ENCODE measurements at places on chromosomes 7 and 10.

GRCh38 chr10:20858292-20859124, 38.6 kb downstream of the NEBL start:
- no peak for DNase-seq

- DNase-seq: no peak
Observed at GRCh38 chr7:118324790-118325449, 100.4 kb downstream of the ANKRD7 start.

GRCh38 chr7:104791080-104791479, 222.9 kb upstream of the KMT2E start:
- no peak for DNase-seq

DNA sequence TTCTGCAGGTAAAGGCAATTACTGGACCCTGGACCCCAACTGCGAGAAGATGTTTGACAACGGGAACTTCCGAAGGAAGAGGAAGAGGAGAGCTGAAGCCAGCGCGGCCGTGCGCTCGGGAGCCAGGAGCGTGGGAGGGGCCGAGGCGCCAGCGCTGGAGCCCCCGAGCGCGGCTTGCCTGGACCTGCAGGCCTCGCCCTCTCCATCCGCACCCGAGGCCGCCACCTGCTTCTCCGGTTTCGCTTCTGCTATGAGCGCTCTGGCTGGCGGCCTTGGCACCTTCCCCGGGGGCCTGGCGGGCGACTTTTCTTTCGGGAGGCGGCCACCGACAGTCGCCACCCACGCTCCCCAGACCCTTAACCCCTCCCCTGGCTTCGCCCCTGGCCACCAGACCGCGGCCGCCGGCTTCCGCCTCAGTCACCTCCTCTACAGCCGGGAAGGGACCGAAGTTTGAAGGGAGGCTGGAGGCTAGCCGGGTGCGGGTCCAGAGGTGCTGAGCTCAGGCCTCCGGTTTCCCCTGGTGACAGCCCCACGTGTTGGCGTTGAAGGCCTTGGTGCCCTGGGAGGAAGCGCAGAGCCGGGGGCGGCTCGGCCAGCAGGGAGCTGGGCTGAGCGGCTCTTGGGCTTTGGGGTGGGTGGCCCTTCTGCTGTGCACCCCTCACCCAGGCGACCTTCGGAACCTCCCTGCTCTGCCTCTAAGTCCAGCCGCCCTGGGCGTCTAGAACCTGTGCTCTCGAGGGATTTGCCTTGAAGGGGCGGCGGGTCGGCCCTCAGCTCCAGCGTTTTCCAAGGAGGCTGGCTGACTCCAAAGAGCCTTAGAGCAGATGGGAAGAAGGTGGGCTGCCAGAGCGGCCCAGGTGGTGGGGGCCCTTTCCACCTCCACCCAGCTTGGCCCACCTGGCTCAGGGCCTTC, 1.8 kb downstream of the FOXI2 start:
- no peak for DNase-seq

DNA sequence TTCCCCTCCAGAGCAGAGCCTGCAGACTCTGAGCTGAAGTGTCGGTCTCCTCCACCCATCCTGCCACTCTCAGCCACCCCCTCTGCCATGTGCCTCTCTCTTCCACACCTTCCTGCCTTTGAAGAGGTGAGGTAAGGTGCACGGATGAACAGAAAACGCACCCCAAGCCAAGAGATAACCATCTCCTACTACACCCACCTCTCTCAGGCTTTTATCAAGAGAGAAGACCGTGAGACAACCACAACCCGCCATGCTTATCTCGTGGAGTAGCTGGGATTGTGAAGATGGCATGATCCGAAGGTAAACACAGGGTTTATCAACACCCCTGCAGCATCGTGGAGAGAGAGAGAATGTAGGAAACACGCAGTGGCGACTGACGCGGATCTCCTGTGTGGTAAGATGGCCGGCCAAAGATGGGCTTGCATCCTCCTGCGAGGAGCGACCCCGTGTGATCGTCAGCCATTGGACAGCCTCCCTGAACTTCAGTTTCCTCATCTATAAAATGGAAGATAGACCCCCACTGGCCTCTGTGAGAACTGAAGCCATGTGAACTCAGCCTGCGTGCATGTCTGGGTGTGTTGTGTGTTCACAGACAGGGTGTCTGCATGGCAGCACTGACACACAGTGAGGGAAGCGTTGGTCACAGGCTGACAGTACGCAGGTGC, 219.0 kb downstream of the DIP2C start:
- no peak for DNase-seq

GRCh38 chr7:149375234-149376008, 85.4 kb downstream of the ZNF777 start:
- DNase-seq: no peak

DNA sequence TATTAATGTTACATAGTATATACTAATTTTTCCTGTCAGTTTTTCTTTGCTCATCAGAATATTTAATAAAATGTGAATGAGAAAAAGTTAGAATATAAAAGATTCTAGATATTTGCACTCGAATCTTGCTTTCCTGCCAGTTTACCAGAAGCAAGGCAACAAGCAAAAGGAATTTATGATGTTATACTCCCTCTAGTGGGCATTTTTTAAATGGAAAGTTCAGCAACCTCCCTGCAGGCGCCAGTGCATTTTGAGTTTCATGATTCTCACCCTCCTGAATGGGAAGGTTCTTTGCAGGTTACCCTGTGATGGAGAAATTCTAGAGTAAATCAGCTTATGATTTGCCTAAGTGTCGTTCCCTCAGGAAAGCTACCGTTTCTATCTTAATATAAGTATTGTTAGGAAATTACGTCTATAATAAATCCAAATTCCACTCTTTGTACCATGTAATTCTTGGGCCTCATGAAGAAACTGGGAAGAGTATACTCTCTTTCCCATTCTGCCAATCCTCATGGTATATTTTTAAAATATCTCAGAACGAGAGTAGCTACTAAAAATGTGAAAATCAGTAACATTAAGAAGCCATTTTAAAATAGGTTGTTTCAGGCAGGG, 350.0 kb downstream of the CRPPA start:
- DNase-seq: no peak

DNA sequence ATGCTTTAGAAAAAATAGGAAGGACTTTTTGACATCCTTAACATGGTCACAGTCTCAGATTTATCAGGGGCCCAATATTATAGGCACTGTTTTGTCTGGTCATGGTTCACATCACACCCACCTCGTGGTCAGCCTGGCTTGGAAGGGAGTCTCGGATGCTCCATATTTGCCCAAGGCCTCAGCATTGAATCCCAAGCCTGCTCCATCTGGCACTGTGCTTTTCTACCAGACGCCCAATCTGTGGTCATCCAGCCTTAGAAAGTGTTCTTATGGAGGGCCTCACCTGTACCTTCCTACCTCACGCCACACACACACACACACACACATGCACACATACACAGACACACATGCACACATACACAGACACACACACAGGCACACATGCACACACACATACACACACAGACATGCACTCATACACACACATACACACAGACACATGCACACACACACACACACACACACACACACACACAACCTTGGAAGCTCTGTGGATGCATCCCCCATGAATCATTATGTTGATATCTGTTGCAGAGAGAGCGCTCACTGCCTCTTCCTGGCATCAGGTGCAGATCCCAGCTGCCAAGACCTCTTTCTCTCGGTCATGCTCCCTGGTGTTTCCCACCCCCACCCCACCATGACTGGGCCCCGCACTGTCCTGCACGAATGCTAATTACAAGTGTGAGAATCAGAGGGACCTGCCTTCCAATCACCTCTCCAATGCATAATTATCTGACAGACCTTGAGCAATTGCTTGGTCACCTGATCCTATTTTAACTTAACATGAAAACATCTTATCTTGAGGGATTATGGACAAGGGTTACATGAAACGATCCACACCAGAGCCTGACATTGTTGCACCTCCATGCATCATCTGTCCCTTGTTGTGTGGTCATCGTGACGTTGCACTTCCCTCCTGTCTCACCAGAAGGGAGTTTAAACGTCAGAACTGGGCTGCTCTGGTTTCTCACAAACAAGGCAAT, 122.7 kb upstream of the TMEM72 start:
- no peak for DNase-seq

GRCh38 chr7:53988376-53988775, 553.8 kb upstream of the VSTM2A start:
- DNase-seq: no peak

GRCh38 chr10:102773320-102773719, 29.6 kb downstream of the WBP1L start:
- DNase-seq: no peak

DNA sequence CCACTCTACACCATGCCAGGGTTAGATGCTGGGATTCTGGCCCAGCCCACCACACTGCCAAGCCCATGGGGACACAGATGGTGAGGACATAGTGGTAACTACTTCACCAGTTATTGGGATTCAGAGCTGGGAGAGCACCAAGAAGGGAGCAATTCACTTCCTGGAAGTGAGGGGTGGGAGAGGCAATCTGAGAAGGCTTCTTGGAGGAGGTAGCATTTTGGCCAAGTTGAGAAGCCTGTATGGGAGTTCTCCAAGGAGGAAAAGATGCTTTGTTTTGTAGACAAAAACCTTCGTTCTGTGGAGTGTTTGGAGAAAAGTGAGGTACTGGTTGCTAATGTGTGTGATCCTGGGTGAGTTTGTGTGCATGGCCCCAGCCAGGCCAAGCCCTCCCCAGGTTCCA, 3.8 kb upstream of the PRKRIP1 start:
- no peak for DNase-seq

DNA sequence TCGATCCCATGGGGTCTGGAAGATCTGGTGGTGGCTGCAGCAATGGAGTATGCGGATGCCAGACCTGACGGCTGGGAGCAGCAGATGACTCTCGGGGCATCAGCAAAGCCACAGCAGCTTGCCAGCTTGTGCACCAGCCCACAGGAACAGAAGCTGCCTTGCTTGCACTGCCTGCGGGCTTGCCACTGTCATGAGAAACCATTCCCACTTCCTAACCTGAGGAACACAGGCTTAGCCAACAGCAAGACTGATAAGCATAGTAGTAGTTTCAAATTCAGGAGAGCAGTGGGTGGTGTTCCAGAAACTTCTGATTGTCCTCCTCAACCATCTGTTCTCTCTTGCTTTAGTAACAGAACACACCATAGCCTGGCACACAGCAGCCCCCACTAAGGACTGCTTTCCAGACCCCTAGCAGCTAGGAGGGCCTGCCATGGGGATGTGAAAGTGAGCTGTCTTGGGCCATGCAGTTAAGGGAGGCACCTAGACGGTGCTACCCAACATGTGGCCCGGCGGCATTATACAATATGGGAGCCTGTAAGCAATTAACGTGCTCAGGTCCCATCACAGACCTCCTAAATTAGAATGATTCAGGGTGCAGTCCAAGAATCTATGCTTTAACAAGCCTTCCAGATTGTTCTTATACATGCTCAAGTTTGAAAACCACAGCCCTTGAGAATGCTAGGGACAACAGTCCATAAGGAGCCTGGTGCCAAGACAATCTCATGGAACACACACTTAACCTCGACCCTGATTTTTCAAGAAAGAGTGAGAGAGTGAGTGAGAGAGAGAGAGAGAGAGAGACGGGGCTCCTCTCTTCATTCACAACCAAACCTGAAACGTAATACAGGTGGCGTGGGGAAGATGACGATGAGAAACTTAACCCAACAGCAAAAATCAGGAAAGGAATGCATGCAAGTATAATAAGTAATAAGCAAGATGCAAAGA, 7.1 kb downstream of the ANXA11 start:
- DNase-seq: no peak

DNA sequence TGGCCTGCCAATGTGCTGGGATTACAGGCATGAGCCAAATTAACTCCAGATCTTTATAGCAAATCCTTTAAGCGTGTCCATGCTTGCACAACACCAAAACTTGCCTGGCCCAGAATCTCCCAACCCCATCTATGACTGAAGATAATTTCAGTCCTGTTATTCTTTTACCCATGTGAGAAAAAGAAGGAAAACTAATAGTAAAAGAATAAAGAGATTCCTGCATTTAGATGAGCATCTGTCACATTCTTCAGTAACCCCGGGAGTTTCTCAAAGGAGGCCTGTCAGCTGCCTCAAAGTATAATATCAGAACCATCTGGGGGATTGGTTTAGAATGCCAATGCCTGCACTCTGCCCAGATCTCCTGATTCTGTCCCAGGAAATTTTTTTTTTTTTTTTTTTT, 158.1 kb upstream of the KMT2E start:
- no peak for DNase-seq

DNA sequence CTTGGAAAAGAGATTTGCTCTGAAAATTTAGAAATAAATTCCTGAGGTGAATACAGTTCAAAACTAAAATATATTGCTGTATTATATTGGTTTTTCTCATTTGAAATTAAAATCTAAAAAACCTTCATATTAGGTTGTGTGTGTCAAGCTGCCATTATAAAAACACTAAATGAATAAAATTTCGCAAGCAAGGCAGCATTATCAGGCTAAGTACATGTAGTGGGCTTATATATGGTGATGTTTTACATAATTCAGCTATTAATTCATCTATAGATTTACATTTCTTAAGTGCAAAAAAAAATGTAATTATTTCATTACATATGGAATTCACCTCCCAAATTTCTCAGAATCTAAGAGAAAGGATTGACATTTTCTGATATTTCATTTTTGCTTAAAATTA, 5.3 kb downstream of the MEOX2 start:
- no peak for DNase-seq

GRCh38 chr10:107169516-107169915, 5.0 kb upstream of the SORCS1 start:
- no peak for DNase-seq

DNA sequence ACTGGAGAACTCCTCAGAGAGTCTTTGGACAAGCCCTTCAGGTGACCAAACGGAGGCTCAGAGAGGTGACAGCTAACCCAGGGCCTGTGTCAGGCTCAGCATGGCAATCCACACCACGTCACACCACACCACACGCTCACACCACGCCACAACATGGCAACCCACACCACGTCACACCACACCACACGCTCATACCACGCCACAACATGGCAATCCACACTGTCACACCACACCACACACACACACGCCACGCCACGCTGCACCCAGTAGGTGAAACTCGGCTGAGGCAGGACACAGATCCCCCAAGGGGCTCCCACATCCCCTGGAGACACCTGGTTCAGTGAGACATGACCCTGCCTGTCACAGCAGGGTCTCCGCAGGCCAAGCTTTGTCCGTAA, 107.3 kb downstream of the PDGFA start:
- no peak for DNase-seq

- no peak for DNase-seq
Observed at GRCh38 chr7:23334482-23335056, 35.4 kb downstream of the MALSU1 start.

All from tibial nerve (tissue), 4 donors.